M059J (cell line): ENCODE measurements at places on chromosomes 7 and 10. TPM values are rescaled to one million over a fixed set of nuclear protein-coding genes. Genes with fewer than 3 reads are reported as not detected.
A peak's percentile ranks its signal among the peaks of the same experiment; 100 is the strongest.

TMEM176A gene
- total RNA-seq: 0.34 TPM in 1 of 2 replicates, not detected in the other

UNCX gene
- total RNA-seq: not detected in 2 replicates

MYH16 gene
- 0.05 and 0.34 TPM in 2 replicates for total RNA-seq

GRM8 gene
- total RNA-seq: 0.27 TPM in 1 of 2 replicates, not detected in the other

BUB3 gene
- total RNA-seq: 256 and 276 TPM in 2 replicates

C10orf95 gene
- total RNA-seq: not detected in 2 replicates

HABP2 gene
- not detected in 2 replicates for total RNA-seq

AGMO gene
- not detected in 2 replicates for total RNA-seq

NAT16 gene
- 0.12 TPM in 1 of 2 replicates, not detected in the other for total RNA-seq

GSAP gene
- 4.4 and 6.9 TPM in 2 replicates for total RNA-seq

SMKR1 gene
- 0.37 and 0.89 TPM in 2 replicates for total RNA-seq

RHOBTB1 gene
- 5.5 and 11.0 TPM in 2 replicates for total RNA-seq

ADGRA1 gene
- total RNA-seq: not detected in 2 replicates

ANXA8 gene
- 0.54 and 2.4 TPM in 2 replicates for total RNA-seq

DNA sequence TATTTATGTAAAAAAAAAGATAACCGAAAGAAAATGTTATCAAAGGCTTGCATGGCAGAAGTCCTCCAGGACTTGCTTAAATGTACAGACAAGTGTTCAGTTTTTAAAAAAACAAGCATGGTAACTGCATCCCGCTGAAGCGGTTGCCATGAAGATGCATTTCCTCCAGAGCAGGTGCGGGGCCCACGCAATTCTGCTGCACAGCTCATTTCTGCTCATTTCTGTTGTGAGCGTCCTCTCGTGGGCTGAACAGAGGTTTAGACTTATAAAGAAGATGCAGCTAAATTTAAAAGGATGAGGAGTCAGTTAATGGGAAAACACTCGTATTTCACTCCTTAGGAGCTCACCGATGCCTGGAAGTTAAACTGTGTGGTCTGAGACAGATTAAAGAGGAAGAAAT, 247.6 kb downstream of the DNAJB6 start:
- no peak for DNase-seq

- DNase-seq: no peak
Observed at GRCh38 chr10:77036276-77036675, 601.3 kb downstream of the KCNMA1 start.

DNA sequence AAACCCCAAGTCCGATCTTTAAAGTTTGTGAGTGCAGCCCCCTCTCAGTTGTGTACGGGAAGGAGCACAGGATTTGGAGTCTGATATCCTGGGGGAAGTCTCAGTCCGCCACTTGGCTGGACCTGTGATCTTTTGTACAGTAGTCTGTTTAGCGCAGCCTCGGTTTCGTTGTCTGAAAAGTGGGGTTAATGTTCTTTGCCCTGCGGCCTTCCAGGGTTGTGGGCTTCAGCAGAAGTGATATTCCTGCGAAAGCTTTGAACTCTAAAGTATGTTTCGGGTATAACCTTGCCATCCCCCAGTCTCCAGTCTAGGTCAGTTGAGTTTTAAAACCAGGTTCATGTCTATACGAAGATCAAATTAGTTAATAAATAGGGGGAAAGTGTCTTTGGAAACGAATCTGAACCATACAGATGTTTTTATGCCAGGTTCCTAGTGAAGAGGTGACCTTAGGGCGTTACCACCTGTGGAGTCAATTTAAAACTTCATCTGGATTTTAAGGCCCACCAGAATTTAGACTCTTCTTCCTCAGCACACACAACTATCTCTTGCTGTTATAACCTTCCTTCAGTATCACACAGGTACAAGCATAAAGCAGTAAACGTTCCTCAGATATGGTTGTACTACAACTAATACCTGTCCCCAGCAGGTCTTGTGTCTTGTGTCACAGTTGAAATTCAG, 904 bp downstream of the R3HCC1L start:
- no peak for DNase-seq

DNA sequence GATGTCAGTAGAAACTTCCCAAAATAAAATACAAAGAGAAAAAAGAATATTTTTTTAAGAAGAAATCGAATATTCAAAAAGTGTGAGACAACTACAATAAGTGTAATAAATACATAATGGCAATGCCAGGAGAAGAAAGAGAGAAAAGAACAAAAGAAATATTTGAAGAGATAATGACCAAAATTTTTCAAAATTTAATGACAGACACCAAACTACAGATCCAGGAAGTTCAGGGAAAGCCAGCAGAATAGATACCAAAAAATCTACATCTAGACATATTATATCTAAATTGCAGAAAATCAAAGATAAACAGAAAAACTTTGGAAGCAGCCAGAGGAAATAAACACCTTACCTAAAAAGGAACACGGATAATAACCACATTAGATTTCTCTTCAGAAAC, 66.8 kb upstream of the CDK1 start:
- DNase-seq: no peak

GRCh38 chr7:130961128-130961601, 227.2 kb upstream of the KLF14 start:
- DNase-seq: peak; percentile 94

GRCh38 chr10:310371-310770, 175.1 kb downstream of the ZMYND11 start:
- no peak for DNase-seq

GRCh38 chr7:146702898-146703297, 586.3 kb downstream of the CNTNAP2 start:
- DNase-seq: no peak

DNA sequence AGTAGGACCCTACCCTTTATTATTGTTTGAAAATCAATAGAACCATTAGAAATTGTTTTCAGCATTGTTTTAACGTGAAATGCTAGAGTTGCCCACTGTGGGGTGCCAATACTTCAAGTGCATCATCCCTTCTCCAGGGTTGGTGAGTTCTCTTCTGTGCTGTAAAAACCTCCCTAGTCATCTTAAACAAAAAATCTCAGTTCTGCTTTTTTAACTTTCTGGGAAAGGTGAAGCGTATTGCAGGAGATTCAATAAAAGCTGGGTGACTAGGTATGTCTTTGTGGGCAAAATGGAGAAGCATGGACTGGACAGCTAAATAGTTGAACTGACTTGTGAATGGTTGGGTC, 699.1 kb downstream of the SUGCT start:
- DNase-seq: peak; percentile 44

GRCh38 chr10:23081891-23082290, 13.5 kb upstream of the MSRB2 start:
- DNase-seq: no peak

- DNase-seq: no peak
Observed at GRCh38 chr10:114663626-114664025, 5.6 kb upstream of the ABLIM1 start.

DNA sequence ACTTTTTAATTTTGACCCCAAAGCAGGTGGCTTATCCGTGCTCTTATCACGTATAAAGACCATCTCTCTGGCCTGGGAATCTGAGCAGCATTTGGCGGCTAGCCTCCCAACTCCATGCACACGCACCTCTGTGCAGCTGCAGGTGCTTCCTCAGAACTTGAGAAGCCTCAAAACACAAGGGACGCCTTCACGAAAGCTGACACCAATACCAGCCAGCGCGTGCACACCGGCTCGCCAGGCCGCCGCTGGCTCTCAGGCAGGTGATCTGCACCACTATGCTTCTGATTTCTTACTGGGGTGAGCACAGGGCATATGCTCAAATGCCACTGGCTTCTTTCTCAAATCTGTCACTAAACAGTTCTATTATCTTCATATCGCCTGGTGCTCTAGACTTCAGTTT, 145.0 kb downstream of the PARD3 start:
- no peak for DNase-seq

DNA sequence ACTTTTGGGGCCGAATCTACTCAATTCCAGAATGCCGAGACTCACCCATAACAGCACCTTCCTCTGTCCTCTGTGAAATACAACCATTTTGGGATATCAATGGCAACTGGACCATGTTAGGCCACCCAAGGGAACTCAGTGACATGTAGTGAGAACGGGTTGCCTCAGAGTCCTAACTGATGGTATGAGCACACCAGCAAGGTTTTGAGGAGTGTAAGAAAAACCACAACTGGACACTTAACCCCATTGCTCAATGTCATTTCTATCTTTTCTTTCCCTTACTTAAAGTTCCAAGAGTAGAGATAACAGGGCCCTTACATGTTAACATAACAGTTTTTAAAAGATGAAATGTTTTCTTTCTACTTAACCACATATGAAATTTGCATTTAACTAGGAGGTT, 67.1 kb downstream of the TNS3 start:
- no peak for DNase-seq

DNA sequence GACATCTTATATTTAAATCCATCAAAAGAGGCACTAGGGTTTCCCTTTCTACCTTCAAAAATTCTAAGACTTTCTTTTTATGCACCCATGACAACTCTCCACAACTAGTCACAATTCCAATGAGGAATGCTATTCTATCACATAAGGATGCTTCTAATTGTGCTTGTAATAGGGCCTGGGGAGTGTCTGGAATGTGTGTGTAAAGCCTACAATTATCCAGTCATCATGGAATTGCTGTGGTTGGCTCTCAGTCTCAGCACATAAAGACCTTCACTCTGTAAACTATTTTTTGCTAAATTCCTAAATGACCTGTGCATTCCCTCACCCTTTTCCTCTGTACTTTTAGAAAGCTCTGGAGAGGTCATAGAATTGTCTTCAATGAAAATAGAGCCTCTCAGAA, 86.7 kb downstream of the EPDR1 start:
- peak; percentile 16 for DNase-seq

GRCh38 chr7:75650681-75651080, 88.1 kb downstream of the HIP1 start:
- DNase-seq: peak; percentile 67

DNA sequence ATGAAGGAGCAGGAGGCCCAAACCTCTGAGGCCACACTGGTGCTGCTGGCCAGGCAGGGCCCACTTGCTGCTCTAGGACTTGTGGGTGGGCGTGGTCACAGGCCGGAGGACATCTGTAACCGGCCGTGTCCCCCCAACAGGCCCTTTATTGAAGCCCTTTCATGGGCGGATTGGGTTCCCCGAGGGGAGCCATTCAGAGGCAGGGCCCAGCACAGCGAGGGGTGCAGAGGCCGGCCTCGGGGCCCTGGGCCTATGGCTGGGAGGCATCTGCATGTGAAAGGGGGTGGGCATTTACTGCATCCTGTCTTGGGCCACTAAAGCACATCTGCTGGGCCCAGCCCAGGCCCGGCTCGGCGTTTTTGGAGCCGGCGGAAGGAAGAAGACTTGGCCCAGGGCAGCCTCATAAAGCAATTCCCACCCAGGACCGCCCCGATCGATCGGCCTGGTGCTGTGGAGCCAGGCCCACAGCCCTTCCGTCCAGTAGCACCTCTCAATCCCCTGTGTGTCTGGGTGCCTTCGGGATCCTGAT, 8.4 kb downstream of the LHPP start:
- DNase-seq: no peak
